ENCODE measurements at places on chromosomes 6 and 20.

DNA sequence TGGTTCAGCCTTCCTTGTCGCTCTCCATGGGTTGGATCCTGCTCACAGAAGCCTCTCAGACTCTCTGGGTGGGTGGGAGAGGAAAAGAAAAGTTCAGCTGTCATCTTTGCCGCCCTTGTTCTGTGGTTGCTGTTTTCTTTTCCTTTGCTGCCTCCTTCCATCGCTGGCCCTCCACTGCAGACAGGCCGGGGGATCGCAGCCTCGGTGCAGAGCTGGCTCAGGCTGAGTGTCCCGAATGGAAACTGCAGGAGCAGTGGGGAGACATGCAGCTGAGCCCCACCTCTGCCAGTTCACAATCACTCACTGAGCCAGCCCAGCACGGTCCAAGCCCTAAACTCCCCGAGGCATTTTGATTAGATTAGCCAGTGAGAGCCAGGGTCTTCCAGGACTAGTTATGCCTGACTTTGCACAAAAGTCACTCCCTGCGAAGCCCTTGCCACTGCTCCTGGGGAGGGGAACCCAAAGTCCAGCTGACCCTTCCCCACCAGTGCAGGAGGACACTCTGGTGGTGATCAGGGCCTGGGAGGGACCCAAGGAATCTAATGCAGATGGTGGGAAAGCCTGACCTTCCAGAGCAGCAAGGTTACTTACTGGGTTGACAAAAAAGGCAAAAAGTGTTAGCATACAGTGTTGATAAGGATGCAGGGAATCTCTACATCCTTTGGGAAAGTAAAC lies 14.0 kb downstream of the NRN1 start:
- no peak for DNase-seq

- peak; percentile 53 for DNase-seq
Measured at GRCh38 chr6:11876934-11877433, 98.4 kb upstream of the ADTRP start.

DNA sequence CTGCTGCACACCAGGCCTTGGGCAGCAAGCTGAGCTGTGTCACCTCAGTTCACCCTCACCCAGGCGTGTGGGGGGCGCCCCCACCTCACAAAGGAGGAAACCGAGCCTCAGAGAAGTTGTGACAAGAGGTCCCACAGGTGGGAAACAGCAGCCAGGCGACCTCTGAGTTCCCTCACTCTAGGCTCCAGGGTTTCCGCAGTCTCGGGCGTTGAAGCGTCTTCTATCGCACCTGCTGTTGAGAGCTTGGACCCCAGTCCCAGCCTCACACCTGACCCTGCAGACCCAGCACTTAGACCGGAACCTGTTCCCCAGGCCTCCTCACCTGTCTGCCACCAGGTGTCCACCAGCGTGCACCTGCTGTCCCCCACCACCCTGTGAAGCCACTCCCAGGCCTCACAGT lies 22.3 kb upstream of the APMAP start:
- no peak for DNase-seq

DNA sequence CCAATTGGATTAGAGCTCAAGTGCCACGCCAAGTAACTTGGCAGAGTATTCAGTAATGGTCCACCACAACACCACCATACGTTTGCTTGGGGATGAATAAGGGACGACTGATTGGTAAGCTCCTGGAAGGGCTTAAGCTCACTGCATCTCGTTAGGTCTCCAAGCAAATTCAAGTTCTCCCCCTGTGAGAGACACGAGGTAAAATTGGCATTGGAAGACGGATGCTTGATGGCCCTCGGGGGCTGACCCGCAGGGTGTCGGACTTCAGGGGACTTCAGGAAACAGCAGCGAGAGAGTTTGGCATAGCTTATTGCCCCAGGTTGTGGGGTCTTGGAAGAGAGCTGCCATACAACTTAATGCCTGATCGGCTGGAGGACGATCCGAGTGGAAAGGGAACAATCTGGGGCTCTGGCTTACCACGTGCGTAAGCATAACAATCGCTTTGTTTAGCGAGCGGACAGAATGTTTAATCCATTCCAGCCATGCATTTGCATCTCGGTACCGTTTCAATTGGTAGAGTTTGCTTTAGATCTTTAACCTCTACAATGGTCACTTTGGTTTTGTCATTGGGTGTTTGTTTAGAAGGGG lies 4.8 kb upstream of the ZNFX1 start:
- DNase-seq, result no peak

GRCh38 chr20:46979603-46980241 lies 85.1 kb downstream of the EYA2 start:
- DNase-seq, result no peak

DNA sequence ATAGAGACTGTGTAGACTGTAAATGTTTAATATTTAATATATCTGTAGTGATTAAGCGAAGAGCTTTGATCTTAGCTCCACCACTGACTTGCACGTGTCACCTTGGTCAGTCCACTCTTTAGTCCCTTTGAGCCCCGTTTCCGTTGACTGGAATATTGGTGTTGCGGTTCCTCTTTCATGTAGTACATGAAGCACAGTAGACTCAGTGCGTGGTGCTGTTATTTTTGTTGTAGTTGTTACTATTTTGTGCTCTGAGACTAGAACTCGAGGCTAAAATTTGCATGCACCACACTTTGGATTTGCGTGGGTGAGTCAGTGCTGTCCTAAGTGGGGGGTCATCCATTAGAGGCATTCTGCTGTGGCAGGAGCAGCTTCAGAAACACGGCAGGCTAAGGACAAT lies 291.4 kb downstream of the QKI start:
- DNase-seq, result no peak

- peak; percentile 67 for DNase-seq
Measured at GRCh38 chr6:160455541-160456213, 107.5 kb downstream of the SLC22A3 start.

DNA sequence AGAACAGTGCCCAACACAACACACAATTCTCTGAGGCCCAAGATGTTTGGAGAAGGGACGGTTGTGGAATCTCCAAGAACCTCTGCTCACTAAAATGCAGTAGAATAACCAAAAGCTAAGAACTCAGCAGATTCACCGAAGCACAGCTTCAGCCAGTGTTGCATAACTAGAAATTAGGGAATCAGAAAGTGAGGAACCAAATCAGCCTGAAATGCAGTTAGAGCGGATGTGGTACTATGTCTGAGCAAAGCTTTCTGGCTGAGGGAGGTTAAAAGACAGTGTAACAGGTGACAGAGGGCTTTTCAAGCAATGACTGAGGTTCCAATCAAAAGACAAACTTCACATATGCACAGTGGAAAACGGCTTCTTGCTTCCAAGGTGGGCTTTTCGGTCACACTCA lies 197.9 kb upstream of the KCNK16 start:
- no peak for DNase-seq

GRCh38 chr6:45469663-45470062 lies 91.9 kb upstream of the SUPT3H start:
- no peak for DNase-seq

All from GM10248 (cell line).